HuH-7.5 (cell line): ENCODE measurements at places on chromosomes 2 and 18.

DNA sequence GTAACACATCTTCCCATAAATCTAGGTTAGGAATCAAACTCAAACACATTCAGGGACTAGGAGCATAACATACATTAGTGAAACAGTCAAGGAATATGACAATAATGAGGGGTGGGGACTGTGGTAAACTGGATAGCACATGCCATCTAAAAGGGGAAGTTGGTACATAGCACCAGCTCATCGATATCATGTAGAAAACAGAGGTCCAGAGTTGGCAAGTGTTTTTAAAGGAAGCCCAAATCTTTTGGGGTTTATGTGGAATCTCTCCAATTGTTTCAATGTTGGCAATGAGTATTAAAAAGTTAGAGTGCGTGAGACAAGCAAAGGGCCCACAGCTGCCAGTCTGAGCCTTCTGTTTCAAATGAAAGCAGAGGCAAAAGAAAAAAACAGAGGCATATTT, 24.4 kb downstream of the KLF7 start:
- no peak for DNase-seq

DNA sequence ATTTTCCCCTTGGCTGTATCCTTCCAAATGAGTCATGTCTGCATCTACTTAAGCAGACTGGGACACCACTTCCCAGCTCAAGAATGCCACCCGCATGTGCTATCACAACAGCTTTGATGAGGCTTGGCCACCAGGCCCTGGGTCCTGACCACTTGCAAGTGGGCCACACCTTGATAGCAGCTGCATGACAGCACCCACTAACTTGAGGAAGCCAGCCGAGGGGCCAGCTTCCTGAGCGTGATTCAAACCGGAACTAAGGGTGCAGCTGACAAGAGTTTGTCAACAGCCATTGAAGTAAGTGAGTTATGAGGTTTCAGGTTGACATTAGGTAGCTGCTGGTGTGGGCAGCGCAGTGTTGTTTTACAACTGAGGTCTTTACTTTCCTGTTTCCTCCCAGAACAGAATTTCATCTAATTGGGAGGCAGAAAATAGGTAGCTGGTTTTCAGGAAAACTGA, 54.4 kb downstream of the EPHA4 start:
- no peak for DNase-seq

DNA sequence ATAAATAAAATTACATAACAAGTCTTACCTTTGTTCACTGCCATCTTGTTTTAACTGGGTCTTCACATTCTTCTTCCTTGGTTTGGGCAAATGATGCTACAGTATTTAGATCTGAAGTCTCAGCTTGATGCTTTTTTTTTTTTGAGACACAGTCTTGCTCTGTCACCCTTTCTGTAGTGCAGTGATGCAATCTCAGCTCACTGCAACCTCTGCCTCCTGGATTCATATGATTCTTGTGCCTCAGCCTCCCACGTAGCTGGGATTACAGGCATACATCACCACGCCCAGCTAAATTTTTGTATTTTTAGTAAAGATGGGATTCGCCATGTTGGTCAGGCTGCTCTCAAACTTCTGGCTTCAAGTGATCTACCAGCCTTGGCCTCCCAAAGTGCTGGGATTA, 53.2 kb upstream of the MAT2A start:
- no peak for DNase-seq

GRCh38 chr2:168466834-168467565, 10.9 kb downstream of the CERS6 start:
- no peak for DNase-seq

- DNase-seq = no peak
Observed at GRCh38 chr2:48483916-48484315, 46.0 kb upstream of the STON1 start.

DNA sequence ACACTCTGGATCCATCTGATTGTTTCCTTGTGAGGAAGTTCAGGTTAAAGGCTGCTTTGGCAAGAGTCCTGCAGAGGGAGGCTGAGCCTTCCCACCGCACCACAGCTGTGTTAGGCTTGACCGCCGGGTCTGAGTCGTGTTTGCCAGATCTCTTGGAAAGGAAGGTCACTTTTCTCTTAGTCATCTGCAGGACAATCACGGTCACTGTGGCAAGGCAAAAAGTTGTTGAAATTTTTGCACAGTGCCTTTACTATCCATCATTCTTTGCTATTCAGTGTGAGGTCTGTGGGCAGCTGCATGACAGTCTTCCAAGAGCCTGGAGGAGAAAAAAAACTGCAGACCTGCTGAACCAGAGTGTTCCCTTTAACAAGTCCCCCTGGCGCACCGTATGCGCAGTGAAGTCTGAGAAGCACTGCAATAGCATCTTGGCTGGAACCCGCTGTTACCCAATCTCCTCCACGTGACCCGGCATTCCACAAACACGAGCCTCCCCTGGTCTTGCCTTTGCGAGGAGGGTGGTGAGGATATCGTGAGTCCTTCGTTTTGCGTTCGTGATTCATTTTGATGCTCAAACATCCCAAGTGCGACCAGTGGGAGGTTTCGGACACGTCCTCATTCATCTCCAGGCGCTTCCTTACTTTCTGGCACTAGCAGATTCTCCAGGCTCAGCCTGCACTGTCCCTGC, 23.0 kb downstream of the BIN1 start:
- DNase-seq = no peak

- no peak for DNase-seq
Observed at GRCh38 chr2:158391876-158392275, 64.7 kb downstream of the CCDC148 start.

- DNase-seq = no peak
Observed at GRCh38 chr18:10057401-10057893, 143.6 kb downstream of the VAPA start.

DNA sequence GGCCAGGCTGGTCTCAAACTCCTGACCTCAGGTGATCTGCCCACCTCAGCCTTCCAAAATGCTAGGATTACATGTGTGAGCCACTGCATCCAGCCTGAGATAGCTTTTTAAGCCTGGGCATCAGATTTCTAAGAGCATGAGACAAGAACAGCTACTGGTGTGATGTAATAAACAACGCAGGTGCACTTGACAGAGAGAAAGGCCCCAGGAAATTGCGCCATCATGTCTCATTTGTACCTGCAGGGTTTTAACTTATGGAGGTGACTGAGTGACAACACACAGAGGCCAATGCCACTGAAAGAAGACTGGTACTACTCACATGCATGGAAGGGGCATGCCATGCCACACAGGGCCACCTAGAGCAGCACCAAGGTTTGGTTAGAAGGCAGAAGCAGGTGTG, 209.4 kb downstream of the SP3 start:
- no peak for DNase-seq

- DNase-seq = no peak
Observed at GRCh38 chr2:69279931-69280681, 106.9 kb downstream of the GFPT1 start.

DNA sequence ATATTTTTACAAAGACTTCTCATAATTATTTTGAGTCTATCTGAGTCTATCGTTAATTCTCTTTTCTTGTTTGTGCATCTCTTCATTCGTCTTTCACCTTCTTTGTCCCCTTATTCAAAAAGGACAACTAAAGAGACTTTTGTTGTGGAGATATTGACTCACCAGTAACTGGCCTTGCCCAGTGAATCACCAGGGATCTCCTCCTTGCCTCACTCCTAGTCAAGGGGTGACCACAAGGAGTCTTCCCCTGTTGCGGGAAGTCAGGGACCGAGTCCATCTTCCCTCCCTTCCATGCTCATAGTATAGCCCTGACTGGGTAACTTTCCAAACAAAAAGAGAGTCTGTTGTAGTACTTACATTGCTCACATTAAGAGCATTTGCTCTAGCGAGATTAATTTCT, 158.9 kb downstream of the NEB start:
- DNase-seq = no peak

DNA sequence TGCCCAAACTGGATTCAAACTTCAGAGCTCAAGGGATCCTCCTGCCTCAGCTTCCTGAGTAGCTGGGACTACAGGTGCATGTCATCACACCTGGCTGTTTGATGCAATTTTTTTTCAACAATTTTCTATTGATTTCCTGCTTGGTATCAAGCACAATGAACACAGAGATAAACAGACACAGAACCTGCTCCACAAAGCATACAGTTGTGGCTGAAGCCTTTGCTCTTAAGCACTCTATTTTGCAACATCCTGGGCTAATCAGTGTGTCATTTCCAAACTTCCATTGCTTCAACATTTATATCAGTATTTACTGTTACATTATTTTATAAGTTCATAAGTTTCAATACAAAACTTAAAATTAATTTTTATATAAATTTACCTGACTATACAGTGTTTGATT, 79.4 kb downstream of the NEB start:
- no peak for DNase-seq

DNA sequence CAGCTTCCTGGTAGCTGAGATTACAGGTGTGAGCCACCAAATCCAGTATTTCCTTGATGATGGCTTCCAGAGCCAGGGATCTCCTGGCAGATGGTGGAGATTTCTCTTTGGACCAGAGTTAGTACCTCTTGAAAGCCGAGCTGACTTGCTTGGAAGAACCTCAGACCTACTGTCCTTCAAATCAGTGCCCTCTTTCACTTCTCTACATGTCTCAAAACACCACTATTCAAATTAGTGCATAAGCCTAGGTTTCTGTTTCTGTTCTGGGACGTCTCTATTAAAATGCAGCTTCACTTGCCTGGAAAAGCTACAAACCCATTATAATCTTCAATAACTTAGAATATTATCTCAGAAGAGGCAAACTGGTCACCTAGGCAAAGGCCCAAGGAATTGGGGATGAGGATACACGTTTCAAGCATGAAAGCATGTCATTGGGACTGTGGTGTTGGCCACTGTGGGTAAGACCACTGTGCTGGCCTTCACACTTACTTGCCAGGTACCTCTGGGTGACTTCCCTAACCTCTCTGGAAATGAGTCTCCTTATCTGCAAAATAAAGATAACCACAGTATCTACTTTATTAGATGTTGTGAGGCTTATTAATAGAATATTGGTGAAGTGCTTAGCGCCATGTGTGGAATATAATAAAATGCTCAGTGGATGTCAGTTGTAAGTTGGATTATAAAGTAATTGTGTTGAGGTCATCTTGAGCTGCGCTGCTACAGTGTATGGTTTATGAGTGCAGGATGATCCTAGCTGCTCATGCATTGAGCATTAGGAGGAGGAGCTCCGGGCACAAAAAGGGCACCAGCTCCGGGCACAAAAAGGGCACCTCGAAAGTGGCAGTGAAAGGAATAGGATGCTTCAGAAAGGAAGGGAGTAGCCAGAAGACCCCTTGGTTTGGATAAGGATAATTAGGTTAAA, 84.5 kb downstream of the DOCK10 start:
- no peak for DNase-seq

DNA sequence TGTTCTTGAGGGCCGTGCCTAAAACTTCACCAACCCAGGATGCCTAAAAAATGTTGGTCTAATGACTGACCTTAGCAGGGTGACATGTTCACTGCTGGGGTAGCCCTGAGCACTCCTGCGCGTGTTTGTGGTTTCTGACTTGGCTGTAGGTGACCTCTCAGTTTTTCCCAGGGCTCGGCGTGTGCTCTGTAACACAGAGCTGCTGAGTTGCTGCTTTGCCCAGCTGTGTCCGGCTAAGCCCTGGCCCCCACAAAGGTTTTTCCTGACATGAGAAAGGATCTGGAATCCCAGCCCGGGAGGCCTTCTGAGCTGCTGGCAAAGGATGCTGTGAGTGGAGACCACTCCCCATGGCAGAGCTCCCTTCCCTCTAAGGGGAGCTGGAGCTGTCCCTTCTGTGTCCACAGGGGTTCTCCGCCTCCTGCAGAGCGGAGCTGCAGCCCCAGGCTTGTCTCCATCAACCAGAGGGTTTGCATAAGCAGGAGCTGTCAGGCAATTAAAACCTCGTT, 52.7 kb downstream of the CRIM1 start:
- DNase-seq = no peak

- no peak for DNase-seq
Observed at GRCh38 chr2:47512581-47513083, 109.7 kb downstream of the MSH2 start.

DNA sequence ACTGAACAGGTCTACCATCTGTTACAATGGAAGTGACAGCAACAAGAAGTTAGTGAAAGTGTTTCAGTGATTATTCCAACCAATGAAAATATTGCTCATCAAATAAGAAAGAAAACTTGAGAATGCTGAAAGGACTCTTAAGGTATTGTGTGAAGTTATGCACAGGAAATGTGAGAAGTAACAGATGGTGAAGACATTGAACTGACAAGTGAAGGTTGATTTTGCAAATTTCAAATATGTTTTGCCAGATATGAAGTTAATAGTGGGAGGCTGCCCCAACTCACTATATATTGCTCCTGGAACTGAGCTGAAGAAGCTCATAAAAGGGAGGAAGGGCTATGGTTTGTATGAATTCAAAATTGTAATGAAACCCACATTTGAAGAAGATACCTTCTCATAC, 97.5 kb downstream of the PHLPP1 start:
- DNase-seq = no peak

- no peak for DNase-seq
Observed at GRCh38 chr18:55763298-55763697, 175.3 kb upstream of the TCF4 start.

- no peak for DNase-seq
Observed at GRCh38 chr2:138447889-138448570, 53.5 kb upstream of the SPOPL start.

GRCh38 chr2:175599966-175600831, 401.9 kb downstream of the LNPK start:
- no peak for DNase-seq

GRCh38 chr18:75344161-75344560, 83.3 kb downstream of the SMIM21 start:
- DNase-seq = no peak

GRCh38 chr2:62194558-62195420, 1.1 kb upstream of the B3GNT2 start:
- no peak for DNase-seq

DNA sequence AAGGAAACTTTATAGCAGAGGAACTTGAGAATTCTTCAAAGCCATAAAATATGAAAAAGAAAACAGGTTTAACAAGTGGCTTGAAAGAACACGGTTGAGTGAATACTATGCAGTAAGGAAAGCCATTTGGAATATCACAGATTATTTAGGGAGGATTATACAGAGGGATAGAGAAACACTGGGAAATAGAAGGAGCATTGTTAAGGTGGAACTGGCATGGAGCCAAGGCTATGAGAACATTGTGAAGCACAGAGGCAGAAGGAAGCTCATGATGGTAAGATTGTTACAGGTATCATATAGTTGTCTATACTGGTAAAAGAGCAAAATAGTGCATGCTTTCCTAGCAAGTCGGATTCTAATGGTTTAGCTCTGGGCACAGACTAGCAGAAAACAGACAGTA, 87.1 kb downstream of the SS18 start:
- no peak for DNase-seq

DNA sequence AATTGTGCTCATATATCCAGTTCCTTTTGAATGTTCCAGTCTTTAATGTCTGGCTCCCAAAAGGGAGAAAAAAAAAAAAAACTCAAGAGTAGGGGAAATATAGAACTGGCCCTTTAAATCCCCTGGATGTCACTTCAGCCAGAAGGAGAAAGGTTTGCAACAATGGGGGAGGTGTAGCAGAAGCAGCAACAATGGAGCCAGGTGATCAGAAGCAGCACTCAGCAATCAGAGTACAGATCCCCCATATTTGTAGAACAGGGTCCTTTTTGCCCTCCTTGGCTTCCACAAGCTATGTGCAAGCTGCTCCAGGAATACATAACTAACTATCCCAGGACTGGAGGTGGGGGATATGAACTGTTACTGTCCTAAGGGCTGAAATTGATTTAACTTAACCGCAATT, 25.8 kb upstream of the ZNF397 start:
- no peak for DNase-seq
